ENCODE measurements at places on chromosomes 4 and X. TPM values are rescaled to one million over a fixed set of nuclear protein-coding genes. Genes with fewer than 3 reads are reported as not detected.

The PIR gene
- total RNA-seq = 1.2 TPM

The P2RY4 gene
- not detected for total RNA-seq

The UGT2B11 gene
- not detected for total RNA-seq

The TRAPPC2 gene
- total RNA-seq = 16.0 TPM

The POU3F4 gene
- not detected for total RNA-seq

The ANKRD50 gene
- total RNA-seq = 0.54 TPM

DNA sequence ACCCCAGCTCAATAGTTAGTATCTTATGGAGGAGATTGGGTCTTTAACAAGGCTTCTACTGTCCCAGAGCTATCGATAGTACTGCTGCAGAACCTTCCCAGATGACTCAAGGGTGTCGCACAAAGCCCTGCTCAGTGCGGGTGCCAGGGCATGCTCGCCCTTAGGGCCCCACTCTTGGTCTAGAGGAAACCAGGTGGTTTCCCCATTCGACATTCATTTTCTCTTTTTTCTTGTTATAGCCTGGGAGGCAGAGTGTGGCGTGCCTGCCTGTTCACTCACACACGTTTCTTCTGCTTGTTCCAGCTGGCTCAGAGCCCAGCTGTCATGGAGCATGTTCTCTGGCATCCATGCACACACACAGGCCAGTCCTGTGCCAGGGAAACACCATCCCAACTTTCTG, 144.5 kb downstream of the SMIM20 start:
- DNase-seq = peak; percentile 70

The GYPE gene
- 0.36 TPM for total RNA-seq

The DCAF12L2 gene
- total RNA-seq = not detected

DNA sequence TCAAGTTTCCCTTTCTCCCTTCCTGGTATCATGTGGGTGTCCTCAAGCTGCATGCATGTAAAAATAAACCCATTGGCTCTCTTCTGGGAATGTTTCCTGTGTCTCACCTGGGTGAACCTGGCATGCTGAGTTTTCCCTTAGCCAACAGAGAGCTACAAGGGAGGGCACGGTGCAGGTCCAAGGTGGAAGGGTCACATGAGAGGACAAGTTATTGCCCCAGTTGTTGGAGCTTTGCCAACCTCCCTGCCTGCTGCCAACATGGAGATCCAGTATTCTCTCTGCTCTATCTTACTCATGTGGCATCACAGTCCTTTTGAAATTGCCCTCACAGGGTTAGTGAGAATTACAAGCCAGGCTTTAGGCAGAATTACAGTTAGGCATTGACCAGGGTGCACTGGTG, 196.1 kb upstream of the GYPA start:
- no peak for DNase-seq

GRCh38 chr4:84470204-84470785, 28.8 kb downstream of the NKX6-1 start:
- peak; percentile 11 for DNase-seq

The VGLL1 gene
- not detected for total RNA-seq

DNA sequence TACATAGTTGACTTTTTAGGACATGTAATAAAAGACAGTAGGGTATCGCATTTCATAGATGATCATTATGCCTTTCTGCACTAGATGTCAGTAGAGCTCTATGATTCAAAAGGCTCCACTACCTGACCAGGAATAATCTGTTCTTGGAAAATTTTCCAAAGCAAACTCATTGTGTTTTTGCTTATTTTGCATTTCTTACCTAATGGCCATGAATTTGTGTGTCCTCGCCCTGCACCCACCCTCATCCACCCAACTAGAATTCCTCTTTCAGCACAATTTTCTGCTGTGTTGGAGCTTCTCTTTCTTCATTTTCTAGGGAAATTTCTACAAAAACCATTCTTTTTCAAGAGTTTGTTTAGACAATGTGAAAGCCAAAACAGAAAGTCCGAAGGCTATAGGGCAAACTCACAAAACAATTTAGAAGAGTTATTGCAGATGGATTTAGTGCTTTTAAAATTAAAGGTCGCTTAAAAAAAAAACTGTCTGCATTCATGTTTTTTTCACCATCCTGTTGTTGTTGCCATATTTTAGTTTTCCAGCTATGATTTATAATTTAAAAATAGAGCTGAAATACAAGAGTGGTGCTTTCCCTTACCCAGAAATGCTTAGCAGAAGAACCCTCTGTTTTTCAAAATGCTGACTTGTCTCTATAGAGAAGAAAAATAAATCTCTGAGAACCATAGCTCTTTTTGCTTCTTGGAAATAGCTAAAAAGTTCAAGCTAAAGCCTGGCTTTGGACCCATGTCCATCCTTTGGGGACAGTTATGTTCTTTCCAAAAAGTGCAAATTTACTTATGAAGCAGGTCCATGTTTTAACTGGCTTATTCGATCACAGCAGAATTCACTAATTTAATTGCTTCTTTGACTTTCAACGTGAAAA, 183.7 kb downstream of the SPATA18 start:
- no peak for DNase-seq

- DNase-seq = no peak
Measured at GRCh38 chrX:63581398-63581797, 203.6 kb downstream of the ARHGEF9 start.

GRCh38 chrX:140151316-140151715, 186.0 kb upstream of the CXorf66 start:
- DNase-seq = no peak

The NELFA gene
- total RNA-seq = 46.3 TPM

The TCEAL3 gene
- 5.6 TPM for total RNA-seq

DNA sequence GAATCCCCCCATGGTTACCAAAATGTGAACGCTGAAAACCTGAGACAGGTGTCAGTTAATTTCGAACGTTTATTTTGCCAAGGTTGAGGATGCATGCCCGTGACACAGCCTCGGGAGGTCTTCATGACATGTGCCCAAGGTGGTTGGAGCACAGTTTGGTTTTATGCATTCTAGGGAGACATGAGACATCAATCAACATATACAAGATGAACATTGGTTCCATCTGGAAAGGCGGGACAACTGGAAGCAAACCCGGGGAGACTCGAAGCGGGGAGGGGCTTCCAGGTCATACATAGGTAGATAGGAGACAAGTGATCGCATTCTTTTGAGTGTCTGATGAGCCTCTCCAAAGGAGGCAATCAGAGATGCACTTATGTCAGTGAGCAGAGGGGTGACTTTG, 11.0 kb upstream of the SH3BP2 start:
- DNase-seq = no peak

- no peak for DNase-seq
Measured at GRCh38 chr4:86870442-86871069, 21.4 kb upstream of the SLC10A6 start.

The ZNF280C gene
- 5.8 TPM for total RNA-seq

- DNase-seq = peak; percentile 80
Measured at GRCh38 chrX:149504226-149504914, 736 bp downstream of the IDS start.

- DNase-seq = no peak
Measured at GRCh38 chr4:169906104-169906503, 120.1 kb downstream of the MFAP3L start.

The SRPX2 gene
- not detected for total RNA-seq

DNA sequence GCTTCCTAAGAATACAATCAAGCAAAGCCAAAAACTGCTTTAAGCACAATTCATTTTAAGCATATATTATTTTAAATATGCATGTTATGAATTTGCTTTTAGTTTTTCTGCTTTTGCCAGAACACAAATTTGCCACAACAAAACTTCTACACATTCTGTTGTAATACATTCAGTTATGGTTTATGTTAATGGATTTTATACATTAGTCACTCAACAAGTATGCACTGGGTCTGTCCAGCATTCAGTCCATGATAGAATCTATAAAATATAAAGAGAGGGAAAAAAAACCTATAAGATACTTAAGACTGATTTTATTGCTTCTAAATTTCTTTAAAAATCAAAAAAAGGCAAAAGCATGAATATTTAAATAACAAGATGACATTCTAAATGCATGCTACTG, 22.2 kb downstream of the IQCM start:
- DNase-seq = no peak

The DCAF4L1 gene
- total RNA-seq = 0.41 TPM

GRCh38 chrX:30270639-30271038, 23.7 kb downstream of the MAGEB1 start:
- no peak for DNase-seq

DNA sequence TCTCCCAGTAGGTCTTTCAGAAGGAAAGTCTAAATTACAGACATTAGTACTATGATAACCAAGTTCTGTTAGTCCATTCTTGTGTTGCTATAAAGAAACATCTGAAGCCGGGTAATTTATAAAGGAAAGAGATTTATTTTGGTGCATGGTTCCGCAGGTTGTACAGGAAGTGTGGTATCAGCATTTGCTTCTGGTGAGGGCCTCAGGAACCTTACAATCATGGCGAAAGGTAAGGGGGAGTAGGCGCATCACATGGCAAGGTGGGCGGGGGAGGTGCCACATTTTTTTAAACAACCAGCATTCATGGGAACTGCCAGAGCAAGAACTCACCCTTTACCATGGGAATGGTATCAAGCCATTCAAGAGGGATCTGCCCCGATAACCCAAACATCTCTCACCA, 26.2 kb upstream of the USP46 start:
- DNase-seq = no peak

DNA sequence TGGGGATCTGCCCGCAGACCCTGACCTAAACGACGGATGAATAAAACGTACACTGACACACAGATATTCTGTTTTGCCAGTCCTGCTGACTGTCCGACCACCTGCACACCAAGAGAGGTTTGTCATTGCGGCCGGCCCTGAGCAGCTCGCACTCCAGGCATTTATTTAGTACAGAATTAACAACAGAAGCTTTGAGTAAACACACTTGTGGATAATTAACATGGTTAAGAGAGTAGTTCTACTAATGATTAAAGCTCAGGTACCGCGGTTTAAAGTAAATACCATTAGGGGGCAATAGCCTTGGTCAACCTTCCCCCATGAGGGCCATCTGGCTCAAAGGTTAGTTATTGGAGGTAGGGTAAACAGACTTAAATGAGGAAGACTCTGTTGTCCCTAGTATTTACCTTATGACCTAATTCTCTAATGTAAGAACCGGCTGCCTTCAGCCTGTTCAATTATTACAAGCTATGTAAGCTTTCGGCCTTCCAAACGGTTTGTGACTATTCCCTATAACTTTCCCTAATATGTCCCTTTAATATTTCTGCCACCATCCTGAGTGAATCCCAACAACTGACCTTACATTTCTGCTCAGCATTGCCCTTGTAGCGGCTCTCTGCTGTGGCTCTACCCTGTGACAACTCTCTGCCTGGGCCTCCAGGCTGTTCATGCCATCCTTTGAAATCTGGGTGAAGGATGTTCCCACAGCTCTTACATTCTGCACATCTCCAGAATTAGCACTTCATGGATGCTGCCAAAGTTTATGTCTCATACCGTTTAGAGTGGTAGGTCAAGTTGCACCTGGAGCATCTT, 46.9 kb upstream of the SYTL5 start:
- DNase-seq = no peak

The SHOX gene
- not detected for total RNA-seq

The MGARP gene
- 0.22 TPM for total RNA-seq

DNA sequence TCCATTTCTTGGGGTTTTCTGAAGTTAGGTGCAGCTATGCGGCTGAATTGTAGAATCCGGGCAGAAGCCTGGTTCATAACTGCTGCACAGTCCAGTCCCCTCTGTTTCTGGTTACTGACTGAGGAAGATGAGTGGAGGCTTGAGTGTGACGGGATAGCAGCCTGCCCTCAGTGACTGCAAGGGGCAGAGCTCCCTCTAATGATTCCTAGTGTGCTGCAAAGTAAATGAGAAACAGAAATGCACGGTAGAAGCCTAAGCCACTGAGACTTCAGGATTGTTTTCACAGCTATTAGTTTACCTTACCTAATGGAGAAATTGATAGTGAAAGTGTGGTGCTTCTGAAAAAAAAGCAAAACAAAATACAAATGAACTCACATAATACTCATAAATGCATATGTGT, 189.2 kb downstream of the GPM6A start:
- no peak for DNase-seq

- DNase-seq = no peak
Measured at GRCh38 chr4:165457793-165458192, 79.0 kb downstream of the CPE start.
